Bone marrow (tissue), 2 donors: ENCODE measurements at places on chromosomes 3 and 15.

DNA sequence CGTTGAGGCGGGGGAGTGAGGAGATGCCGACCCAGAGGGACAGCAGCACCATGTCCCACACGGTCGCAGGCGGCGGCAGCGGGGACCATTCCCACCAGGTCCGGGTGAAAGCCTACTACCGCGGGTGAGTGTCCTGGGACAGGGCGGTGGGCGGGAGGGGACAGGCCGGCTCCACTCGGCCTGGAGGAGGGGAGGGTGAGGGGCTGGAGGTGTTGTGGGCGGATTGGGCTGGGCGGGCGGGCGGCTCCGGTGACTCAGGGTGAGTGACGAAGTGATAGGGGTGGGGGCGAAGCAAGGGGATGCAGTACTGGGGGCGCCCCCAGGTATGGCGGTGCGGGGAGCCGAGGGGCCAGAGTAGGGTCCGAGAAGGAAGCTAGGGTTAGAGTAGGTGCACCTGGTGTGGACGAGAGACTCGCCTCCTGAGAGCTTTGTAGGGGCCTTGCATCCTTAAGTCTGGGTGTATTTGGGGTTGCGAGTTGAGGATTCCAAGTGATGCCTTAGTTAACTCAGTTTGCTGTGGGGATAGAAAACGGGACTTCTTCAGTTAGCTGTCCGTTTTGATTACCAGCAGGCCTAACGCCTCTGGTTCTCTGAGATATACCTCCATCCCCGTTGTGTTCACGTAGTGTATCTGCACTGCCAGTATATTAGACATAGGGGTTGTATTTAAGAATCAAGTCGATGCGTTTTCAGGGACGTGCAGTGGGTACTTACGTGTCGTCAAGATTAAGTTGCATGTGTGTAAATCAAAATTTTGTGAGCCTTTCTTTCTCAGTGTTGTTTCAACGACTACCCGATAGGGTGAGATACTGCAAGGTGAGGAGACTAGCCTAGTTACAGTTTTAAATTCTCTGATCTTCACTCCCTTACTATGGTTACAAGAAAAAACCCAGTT lies 670 bp downstream of the PRKCI start:
- DNase-seq: no peak

- DNase-seq: no peak
Measured at GRCh38 chr15:78149805-78150751, 916 bp downstream of the IDH3A start.

- DNase-seq: no peak
Measured at GRCh38 chr3:45035441-45036301, 9.6 kb downstream of the CLEC3B start.

DNA sequence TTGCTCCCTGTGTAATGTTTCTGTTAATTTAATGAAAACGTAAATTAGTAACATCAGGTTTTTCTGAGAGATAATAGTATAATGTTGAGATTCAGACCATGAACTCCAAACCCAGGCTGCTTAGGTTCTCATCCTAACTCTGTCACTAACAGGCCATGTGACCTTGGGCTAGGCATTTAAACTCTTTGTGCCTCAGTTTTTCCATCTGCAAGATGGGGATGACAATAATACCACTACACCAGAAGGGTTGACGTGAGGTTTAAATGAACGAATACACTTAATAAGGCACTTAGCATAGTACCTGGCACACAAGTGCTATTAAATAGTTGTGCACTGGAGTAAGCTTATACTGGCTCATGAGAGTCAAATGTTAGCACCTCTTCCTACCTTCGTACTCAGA lies 370.8 kb downstream of the MAGI1 start:
- no peak for DNase-seq

DNA sequence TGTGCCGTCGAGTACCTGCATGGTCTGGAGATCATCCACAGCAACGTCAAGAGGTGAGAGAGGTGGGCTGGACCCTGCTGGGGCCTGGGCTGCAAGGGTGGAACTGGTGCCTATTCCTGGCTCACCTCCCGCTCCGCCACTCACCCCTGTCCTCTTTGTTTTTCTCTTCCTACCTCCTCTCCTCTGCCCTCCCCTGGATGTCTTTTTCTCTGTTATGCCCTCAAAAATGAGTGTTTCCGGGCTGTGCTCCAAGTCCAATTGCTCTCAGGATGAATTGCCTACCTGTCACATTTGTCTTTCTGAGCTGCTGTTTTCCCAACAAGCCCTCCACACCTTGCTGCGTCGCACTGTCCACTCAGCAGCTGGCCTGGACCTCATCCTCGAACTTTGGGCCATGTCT lies 28.5 kb upstream of the TATDN2 start:
- DNase-seq: no peak

GRCh38 chr3:62559831-62560445 lies 186.6 kb upstream of the FEZF2 start:
- no peak for DNase-seq

DNA sequence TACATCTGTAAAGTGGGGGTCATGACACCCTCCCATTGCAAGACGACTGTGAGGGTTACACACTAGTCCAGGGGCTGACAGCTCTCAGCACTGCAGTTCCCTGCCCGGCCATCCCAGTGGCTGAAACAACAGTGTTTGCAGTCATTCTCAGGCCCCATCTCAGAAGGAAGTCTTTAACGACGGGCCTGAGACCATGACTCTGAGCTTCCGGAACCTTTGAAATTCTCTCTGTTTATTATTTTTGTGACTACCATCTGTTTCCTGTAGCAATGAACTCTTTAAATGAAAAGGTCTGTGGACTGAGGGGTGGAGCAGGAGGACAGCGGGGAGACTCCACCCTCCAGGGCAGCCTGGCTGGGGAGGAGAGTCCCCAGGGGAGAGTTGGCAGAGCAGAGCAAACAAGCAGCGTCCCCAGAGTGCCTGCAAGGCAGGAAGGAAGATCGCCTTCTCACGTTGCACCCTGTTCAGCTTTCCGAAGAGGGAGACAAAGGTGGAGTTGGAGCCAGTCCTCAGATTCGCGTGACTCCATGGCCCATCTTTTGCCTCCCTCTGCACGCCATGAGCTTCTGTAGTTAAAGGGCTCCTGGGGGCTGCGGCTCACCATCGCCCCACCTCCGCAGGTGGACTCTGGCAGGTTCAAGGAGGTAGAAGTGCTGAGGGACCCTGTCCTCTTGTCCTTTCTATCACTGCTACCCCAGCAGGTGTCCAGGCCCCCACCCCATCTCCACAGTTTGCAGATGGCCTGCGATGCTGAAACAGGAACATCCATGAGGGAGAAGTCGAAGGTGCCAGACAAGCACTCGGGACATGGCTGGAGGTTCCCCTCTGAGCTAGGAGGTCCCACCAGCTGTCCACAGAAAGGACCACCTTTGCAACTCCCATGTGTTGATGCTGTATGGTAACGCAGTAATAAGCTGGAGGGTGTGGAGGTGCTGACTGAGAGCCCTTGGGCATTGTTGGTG lies 525.8 kb upstream of the PROK2 start:
- peak; percentile 99 for DNase-seq

- no peak for DNase-seq
Measured at GRCh38 chr3:125395091-125395490, 20.0 kb upstream of the ZNF148 start.

DNA sequence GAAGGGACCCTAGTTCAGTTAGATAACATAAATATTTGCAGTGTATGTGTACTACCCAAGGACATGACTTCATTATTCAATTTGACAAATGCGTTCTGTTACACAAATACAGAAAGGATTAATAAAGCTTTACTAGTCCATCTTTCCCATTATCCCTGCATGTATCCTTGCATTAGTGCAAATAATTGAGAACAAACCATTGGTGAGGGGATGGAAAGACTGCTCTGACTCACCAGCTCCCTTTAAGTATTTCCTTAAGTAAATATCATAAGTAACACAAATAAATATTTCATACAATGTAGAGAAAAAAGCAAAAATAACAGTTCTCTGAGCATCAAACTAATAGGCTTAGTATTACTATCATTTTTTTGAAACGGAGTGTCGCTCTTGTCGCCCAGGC lies 1.9 kb upstream of the GPD1L start:
- no peak for DNase-seq

DNA sequence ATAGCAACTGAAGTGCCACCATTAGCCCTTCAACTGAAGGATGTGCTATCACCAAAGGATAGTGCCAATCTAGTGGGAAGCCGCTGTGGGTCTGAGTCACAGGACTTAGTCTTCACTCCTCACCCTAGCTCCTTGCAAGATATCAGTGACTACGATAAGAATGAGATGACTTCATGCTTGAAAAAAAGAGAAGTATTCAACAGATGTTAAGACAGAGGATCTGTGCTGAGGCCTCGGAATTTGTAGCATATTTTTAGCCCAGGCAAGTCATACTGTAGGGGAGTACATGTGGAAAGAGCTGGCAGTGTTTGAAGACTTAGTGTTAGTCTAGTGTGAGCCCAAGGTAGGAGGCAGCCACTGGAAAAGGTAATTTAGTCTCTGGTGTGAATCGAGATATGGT lies 270.7 kb upstream of the LRTM1 start:
- no peak for DNase-seq

DNA sequence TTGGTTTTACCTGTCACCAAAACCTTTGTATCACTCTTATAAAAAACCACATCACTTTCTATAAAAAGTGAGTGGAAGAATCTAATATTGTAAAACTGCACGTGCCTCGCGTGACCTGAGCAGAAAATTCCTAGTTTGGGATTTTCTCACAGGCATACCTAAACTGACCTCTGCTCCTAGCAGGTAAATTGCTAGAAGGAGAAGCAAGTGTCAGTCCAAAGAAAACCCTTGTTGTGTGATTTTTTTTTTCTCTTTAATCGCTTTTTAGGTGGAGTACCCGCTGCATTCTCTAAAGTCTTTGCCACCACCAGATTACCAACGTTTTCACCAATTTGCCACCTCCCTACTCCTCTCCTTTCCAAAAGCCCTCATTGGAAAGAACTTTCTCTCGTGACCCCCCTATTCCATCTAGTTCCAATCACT lies 534 bp upstream of the UBE2E1 start:
- no peak for DNase-seq

- DNase-seq: no peak
Measured at GRCh38 chr15:74209997-74210671, 7.5 kb upstream of the STRA6 start.

DNA sequence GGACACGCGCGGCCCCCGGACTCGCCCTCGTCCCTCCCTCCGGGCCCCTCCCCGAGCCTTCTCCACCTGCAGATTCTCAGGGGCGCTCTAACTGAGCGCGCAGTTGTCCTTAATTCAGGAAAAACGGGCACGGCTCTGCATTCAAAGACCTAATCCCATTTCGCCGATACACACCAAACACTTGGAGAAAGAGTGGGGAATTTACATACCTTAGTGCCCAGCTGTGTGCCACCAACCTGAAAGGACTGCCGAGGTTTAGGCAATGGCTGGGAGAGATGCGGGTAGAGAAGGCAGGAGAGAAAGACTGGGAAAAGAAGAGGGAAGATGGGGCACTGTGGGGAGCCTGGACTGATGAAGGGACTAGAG lies 21.8 kb downstream of the IGDCC3 start:
- DNase-seq: no peak

- DNase-seq: no peak
Measured at GRCh38 chr3:33052671-33053070, 44.3 kb downstream of the GLB1 start.

GRCh38 chr3:32646761-32647160 lies 38.2 kb upstream of the CNOT10 start:
- DNase-seq: no peak

GRCh38 chr15:52220937-52221660 lies 29.9 kb upstream of the GNB5 start:
- DNase-seq: peak; percentile 10

DNA sequence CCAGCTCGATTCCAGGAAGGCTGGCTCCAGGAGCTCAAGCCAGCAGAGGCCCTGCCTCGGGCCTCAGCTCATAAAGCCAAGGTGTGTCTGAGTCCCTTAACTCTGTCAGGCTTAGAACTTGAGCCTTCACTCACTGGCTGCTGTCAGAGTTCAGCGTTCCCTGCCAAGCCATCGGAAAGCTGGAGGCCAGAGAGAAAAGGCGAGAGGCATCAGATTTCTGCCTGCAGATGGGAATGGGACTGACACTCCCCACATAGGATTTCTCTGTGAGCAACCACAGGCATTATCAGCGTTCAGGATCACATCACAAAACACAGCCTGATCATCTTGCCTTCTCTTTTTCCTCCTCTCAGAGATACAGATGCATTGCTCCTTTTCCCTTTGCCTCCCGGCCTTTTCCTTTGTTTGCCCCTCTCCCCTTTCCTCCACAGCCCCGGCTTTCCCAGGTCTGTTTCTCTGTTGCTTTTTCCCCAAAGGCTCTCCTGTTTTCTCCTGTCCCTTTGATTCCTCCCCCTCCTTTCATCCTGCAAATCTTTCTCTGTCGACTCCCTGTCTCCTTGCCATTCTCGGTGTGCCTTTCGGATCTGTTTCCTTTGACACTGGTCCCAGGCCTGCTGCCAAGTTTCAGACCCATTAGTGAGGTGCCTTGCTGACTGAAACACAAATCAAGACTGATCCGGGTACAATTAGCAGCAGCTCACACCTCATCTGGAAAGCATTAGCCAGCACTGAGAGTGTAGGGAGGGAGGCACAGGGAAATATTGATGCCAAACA lies 44.5 kb upstream of the BOC start:
- DNase-seq: no peak

GRCh38 chr3:128178782-128179483 lies 25.7 kb downstream of the EEFSEC start:
- no peak for DNase-seq
